ENCODE measurements at places on chromosomes 2 and 18. TPM values are rescaled to one million over a fixed set of nuclear protein-coding genes. Genes with fewer than 3 reads are reported as not detected.

TMEM163 gene
- not detected for total RNA-seq

SCYGR4 gene
- not detected for total RNA-seq

FAM237A gene
- total RNA-seq: not detected

LBX2 gene
- 6.3 TPM for total RNA-seq

FHOD3 gene
- total RNA-seq: 22.3 TPM

RGPD3 gene
- 0.29 TPM for total RNA-seq

DAPL1 gene
- not detected for total RNA-seq

ZC3H15 gene
- 93.1 TPM for total RNA-seq

CDH7 gene
- total RNA-seq: not detected

NCKAP5 gene
- total RNA-seq: 3.5 TPM

PLCD4 gene
- total RNA-seq: 11.8 TPM

TSPYL6 gene
- under 0.01 TPM for total RNA-seq

TRAPPC8 gene
- 70.5 TPM for total RNA-seq

EMILIN2 gene
- 16.3 TPM for total RNA-seq

RNF125 gene
- 1.5 TPM for total RNA-seq

CDKL4 gene
- 1.3 TPM for total RNA-seq

STRN gene
- 13.1 TPM for total RNA-seq

DPP4 gene
- total RNA-seq: 163 TPM

VSNL1 gene
- total RNA-seq: 0.29 TPM

AQP12A gene
- total RNA-seq: not detected

AFF3 gene
- total RNA-seq: 0.66 TPM

SYT4 gene
- total RNA-seq: not detected

DLX2 gene
- 0.17 TPM for total RNA-seq
